Stimulated activated CD8-positive, alpha-beta memory T cell treated with anti-CD3 and anti-CD28 coated beads, Interleukin-15, amount 100 ng/mL, for 48 hours (primary cell): ENCODE measurements at places on chromosomes 2 and 18.

DNA sequence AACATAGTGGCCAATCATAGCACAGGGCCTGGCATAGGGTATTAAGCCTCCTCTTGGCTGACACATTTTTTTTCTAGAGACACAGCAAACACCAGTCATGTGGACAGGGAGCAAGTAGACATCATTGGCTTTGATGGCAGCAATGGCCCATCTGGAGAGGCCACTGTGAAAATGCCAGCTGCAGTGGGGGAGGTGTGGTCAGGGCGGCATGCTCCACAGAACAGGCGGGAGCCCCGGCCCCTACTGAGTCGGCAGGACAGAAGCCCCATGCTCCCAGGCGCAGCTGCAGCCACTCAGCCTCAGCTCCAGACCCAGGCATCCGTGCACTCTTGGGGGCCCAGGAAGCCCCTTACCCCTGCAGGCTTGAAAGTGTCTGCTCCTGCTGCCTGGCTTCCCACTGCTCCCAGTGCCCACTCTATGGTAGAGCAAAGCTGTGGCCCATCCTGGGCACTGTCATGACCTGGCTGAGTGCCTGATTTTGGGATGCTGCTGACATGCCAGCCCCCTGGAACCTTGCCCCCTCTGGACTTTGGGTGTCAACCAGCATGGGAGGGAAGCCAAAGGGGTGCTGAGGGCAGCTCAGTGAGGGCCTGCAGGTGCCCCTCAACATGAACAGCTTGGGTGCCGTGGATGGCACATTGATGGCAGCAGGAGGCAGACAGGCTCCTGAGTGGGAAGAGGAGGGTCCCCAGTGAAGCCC lies 23.3 kb upstream of the UBE2F start:
- no peak for DNase-seq

DNA sequence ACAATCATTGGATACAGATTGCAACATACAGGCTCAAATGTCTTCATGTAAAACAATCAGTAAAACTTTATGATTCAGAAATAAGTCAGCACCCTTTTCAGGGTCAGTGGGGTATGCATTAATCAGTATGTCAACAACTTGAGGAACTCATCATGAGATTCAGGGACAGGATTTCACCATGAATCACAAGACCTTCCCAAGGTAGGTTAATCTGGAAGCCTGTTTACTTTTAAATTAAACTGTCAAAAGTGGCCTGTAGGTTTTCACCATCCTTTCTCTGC lies 104.8 kb downstream of the SP100 start:
- DNase-seq, result no peak

- DNase-seq, result no peak
Measured at GRCh38 chr2:220293966-220294365, 666.5 kb downstream of the SLC4A3 start.

GRCh38 chr2:19643117-19643518 lies 258.7 kb downstream of the TTC32 start:
- no peak for DNase-seq

DNA sequence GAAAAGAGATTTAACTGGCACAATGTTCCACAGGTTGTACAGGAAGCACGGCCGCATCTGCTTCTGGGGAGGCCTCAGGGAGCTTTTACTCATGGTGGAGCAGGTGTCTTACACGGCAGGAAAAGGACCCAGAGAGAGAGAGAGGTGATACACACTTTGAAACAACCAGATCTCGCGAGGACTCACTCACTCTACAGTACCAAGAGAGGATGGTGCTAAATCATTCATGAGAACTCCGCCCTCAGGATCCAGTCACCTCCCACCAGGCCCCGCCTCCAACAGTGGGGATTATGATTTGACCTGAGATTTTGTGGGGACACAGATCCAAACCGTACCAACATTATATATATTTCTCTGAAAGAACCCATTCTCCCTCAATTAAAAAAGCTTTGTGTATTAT lies 79.7 kb upstream of the DOCK10 start:
- DNase-seq, result no peak

DNA sequence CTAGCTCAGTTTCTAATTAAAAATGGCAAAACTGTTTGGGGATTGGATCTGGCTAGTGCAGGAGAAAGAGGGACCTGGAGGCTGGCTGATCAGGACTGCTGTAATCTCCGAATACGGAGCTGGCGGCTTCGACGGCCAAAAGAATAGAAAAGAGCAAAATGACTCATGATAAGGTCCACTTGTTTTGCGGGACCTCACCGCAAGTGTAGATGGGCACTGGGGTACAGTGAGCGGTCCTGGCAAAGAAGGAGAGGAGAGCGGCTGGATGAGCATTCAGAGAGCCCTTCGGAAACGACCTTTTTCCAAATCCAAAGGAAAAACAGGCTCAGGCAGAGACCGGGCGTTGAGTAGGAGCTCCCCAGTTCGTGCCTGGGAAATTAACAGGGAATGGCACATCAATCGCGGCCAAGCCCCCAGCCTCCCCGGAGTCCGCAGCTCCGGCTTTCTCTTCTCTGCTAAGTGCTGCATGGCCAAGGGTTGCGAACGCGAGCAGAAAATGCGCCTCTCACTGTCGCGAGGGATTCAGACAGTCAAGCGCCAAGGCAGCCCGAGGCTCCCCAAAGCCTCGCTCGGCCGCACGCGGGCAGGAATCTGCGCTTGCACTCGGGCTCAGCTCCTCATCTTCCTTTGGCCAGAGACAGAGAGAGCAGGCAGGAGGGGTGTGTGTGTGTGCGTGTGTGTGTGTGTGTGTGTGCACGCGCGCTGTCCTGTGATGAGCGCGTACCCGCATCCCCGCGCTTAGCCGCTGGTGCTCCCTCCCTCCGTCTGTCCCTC lies 1.8 kb downstream of the DCC start:
- DNase-seq, result no peak

- no peak for DNase-seq
Measured at GRCh38 chr2:70939001-70939838, 3.5 kb downstream of the ATP6V1B1 start.

- no peak for DNase-seq
Measured at GRCh38 chr18:61870151-61870550, 22.7 kb downstream of the RNF152 start.

GRCh38 chr2:27839022-27839618 lies 51.1 kb downstream of the RBKS start:
- DNase-seq, result no peak

DNA sequence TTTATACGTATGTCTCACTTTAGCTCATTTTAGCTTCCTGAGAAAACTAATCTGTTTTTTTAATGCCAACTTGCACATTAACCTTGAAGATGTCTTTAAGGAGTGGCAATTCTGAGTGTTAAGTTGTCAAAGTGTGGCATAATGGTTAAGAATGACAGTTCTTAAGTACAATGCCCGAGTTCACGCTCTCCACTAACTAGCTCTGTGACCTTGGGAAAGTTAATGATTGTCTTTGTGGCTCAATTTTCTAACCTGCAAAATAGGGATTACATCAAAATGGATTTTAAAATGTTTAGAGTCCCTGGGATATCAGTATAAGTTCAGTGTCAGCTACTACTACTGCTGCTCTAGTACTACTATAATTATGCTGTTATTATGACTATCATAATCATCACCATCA lies 409.7 kb downstream of the SOCS6 start:
- DNase-seq, result no peak

- DNase-seq, result no peak
Measured at GRCh38 chr2:182245963-182246362, 180.9 kb downstream of the PDE1A start.

DNA sequence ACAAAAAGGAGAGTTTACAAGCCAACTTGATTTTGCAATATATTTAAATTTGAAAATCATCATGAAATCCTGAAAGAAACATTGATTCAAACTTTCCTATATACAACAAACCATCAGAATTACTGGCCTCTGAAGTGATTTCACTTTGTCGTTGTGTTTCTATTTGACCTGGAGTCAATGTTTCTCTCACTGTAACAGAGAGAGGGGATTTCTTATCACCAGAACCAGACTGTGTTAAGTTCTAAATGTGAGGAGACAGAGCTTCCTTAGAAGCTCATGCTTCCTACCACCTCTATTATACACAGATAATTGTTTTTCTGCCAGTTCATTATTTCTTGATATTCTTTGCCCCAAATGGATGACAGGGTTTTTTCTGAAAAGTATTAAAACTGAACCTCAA lies 245.0 kb upstream of the RND3 start:
- no peak for DNase-seq

DNA sequence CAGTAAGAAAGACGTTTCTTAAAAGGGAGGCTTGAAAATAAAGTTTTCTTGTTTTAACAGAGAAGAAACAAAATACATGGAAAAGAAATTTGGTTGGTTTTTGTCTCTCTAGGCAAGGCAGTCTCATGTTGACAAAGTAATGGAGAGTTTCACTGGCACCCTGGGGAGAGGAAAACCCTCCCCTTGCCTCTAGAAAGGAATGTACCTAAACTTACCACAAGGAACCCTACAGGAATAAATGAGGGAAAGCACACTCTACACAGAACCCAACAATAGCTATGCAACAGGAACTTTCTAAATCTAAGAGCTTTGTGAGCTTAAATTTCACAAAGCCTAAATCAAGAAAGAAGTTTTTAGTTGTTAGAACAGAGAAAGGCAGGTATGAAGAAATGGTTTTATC lies 37.0 kb downstream of the FIGN start:
- no peak for DNase-seq

GRCh38 chr2:186518291-186518690 lies 32.2 kb downstream of the ZC3H15 start:
- no peak for DNase-seq

- DNase-seq, result no peak
Measured at GRCh38 chr2:96548558-96549465, 12.3 kb downstream of the ARID5A start.

DNA sequence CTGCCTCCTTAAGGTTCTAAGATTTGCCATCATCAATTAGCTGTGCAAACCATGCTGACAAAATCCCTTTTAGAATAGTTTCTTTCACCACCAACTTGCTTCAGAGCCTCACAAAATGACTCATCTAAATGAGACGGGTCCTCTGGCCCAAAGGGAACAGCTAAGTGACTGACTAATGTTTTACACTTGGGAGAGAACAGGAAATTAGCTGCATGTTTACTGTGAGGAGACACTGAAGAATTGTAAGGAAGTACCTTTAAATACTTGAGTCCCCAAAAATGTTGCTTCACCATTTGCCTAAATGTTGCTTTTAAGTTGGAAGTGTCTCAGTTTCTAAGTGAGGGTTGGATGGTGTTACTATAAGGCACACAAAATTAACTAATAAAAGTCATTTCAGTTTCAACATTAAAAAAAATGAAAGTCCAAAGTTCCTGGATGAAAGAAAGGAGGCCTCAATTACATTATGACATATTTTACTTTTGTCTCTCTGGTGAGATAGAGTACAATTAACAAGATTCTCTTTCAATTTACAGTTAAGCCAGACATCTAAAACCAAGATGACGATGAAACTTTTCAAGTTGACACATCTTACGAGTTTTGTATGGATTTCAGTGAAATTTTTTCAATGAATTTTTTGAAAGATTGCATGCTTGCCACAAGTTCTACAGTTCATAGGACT lies 229.1 kb upstream of the FN1 start:
- DNase-seq, result no peak

DNA sequence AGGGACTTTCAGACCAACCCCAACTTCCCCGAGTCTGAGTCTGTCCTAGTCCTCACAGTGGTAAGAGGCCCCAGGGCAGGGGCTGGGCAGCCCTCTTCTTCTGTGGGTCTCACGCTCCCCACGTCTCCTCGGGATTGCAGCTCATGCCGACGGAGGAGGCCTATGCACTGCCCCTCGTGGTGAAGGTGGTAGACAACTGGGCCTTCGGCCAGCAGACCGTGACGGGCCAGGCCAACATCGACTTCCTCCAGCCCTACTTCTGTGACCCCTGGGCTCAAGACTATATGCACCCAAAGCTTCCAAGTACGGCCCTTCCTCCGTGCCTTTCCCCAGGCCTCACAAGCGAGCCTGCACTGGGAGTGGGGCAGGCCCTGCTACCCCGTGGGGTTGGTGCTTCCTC lies 44.3 kb downstream of the LMAN2L start:
- DNase-seq, result no peak

DNA sequence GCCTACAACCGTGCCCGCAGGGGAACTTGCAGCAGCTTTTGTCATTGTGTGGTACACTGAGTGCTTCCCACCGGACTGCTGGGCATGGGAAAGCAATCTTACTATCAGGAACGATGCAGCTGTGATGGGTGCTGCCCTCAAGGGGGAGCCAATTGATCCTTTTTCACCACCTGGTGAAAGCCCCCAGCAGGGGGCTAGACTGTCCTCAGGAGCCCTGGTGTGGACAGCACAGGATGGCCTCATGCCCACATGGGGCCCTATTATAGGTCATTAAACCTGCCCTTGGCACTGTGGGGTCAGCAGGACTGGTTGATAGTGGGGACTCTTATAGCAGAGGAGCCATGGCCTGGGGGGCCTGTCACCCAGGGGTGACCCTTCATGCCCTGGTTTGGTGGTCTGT lies 172.2 kb downstream of the GLI2 start:
- no peak for DNase-seq

DNA sequence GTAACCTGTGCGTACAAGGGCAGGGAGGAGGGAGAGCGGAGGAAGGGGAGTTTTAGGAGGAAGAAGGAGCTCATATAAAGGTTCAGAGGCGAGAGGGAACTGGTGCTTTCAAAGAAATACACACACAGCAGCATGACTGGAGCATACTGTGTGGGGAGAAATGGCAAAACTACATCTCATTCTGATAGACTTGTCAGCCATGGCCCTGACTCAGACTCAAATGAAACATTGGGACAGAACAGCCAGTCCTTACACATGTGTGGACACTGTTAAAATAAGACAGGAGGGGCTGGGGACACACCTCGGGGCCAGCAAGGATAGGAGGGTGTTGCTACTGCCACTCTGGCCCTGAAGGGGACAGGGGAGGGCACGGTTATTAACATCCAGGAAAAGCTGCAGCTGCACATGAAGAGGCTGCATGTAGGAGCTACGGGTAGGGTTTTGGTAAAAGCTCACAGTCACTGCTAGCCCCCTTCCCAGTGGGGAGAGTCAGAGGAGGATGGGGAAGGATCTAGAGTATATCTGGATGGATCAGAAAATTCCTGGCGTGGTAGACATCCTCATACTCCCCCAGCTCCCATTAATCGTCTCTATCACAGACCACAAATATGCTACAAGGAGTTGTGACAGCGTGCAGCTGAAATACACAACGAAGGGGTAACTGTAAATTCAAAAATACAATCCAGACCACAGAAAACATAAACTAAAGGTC lies 110.5 kb downstream of the GATA6 start:
- DNase-seq, result no peak

- DNase-seq, result no peak
Measured at GRCh38 chr2:128638341-128639119, 319.9 kb upstream of the HS6ST1 start.

- DNase-seq, result no peak
Measured at GRCh38 chr2:71603311-71603811, 150.0 kb downstream of the DYSF start.

GRCh38 chr18:10896851-10897250 lies 252.5 kb downstream of the PIEZO2 start:
- no peak for DNase-seq

GRCh38 chr2:69227716-69228115 lies 159.3 kb downstream of the GFPT1 start:
- DNase-seq, result no peak

GRCh38 chr2:127218812-127219170 lies 1.3 kb downstream of the CYP27C1 start:
- no peak for DNase-seq

GRCh38 chr2:140210963-140211362 lies 1430.8 kb upstream of the NXPH2 start:
- DNase-seq, result no peak

GRCh38 chr2:120310136-120310535 lies 35.8 kb upstream of the INHBB start:
- DNase-seq, result no peak
